ENCODE measurements at places on chromosomes 16 and 17. TPM values are rescaled to one million over a fixed set of nuclear protein-coding genes. Genes with fewer than 3 reads are reported as not detected.

DNA sequence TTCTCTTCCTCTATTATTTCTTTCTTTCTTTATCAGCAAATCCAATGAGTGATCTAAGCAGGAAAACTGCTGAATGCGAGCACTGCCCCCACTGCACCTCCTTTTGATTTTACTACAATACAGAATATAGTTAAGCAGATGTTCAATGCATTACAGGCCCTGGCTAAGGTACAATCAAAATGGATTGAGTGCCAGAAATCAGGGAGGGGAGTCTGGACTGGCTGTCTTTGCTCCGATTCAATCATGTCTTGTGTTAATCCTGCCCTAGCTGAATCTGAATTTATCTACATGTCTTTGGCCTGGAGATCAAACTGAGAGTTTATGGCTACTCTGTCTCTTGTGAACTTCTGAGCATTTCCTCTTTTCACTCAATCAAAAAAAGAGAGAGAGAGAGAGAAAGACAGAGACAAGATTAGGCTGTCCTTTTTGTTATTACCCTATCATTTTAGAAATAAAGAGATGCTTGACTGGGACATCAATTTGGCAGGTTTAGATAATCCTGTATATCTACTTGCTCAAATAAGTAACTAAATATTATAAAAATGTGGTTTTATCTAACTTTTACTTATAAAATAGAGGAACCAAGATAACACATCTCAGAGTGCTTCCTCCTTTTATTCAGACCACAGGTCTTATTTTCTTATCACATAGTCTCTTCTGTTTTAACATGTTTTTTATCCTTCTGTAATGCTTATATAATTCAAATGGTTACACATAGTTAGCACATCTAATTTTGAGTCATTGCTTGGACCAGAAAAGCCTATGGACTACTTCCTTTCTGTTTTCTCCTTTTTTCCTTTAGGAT lies 656.2 kb downstream of the KCNJ2 start:
- no peak for DNase-seq

- no peak for DNase-seq
Measured at GRCh38 chr16:26649381-26650045, 417.2 kb upstream of the C16orf82 start.

- no peak for DNase-seq
Measured at GRCh38 chr16:84916178-84916577, 95.2 kb downstream of the ZDHHC7 start.

DNA sequence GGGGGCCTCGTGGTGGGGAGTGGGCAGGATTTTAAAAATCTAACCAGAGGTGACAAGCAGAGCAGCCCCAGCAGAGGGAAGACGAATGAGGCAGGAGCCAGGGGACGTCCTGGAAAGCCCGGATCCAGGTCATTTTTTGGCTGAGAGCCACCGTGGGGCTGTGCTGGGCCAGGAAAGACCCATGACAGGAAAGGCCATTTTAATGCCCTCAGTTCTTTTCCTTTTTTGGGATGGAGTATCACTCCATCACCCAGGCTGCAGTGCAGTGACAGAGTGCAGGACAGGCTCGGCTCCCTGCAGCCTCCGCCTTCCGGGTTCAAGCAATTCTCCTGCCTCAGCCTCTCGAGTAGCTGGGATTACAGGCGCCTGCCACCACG lies 30.5 kb upstream of the JPH3 start:
- DNase-seq: no peak

DNA sequence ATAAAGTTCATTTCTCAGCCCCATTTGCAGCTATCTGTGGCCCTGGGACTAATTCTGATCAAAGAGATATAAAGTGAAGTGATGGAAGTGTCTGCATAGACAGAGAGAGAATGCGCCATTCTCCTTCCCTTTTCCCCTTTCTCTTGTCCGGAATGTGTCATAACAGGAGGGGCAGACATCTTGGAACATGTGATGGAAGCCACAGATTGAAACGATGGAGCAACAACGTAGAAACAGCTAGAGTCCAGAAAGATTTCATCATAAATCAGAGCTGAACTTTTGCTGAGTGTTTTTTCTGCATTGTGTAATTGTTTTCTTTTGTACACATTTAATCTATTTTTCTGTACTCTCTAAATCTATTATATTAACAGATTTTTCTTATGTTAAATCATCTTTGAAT lies 11.3 kb downstream of the ASGR1 start:
- DNase-seq: no peak

GRCh38 chr16:35188288-35189155 lies 1729.1 kb downstream of the TP53TG3F start:
- peak; percentile 42 for DNase-seq

DNA sequence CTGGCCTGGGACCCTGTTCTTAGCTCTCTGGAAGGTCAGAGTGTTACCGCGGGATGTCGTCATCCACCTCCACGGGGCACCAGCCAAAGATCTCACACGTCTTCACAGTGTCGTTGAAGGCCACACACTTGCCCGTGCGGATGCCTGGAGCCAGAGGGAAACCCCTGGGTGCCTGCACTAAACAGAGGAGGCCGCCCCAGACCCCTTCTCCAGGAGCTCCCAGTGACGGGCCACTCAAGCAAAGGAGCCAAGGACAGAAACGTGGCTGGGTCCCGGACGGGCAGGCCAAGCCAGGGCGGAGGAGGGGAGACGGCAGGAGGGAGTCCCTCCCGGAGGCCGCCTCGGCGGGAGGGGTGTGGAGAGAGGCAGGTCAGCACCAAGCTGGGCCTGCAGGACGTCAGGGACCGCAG lies 11.0 kb upstream of the CAMKK1 start:
- no peak for DNase-seq

GRCh38 chr17:66341462-66341861 lies 39.0 kb downstream of the PRKCA start:
- DNase-seq: no peak

GRCh38 chr17:11404431-11405276 lies 163.6 kb downstream of the SHISA6 start:
- DNase-seq: no peak

GRCh38 chr16:79535130-79535529 lies 65.4 kb downstream of the MAF start:
- DNase-seq: no peak

DNA sequence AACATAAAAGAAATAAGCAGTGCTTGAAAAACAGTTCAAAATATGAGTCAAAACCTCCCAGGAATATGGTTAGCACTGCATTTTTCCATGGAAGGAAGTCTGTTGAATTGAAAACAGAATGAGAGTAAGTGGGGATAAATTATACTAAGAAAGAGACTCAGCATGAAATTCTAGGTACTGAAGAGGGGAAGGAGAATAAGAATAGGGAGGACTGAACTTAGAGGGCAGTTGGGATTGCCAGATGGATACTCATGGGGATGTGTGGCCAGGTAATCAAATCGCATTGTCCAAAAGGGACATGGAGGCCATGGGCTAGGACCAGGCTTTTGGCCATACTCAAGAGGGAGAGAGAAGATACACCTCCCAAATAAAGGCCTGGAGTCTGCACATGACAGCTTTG lies 247.9 kb downstream of the CDH13 start:
- no peak for DNase-seq

- DNase-seq: no peak
Measured at GRCh38 chr16:72210072-72210471, 38.1 kb upstream of the PMFBP1 start.

DNA sequence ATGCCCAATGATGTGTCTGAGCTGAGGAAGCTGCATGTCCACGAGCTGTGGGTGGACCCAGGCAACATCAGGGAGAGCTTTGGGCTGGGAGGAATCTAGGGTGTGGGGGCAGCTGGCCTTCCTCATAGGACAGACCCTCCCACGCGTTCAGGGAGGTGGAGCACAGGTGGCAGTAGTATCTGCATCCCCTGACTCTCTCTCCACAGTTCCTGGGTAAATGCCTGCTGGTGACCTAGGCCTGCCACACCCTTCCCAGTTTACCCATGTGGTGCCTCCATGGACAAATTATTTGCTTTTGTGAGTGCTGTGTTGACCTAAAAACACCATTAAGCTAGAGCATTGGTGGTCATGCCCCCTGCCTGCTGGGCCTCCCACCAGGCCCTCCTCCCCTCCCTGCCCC lies 3.2 kb downstream of the HBM start:
- DNase-seq: no peak

DNA sequence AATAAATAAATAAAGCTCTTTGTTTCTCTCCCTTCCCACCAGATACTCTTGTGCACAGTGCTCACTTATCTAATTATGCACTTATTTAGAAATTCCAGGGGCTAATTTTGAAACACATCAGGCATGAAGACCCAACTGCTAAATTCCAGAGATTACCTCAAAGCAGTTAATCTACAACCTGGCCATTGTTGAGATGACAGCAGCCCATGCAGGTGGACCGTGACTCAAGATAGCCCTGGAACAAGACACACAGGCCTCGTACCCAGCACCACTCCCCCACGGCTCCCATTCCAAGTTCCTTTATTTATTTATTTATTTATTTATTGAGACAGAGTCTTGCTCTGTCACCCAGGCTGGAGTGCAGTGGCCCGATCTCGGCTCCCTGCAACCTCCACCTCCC lies 60.1 kb upstream of the NPEPPS start:
- no peak for DNase-seq

- no peak for DNase-seq
Measured at GRCh38 chr17:7824021-7824924, 9.7 kb upstream of the KDM6B start.

- DNase-seq: no peak
Measured at GRCh38 chr17:81116704-81117103, 48.6 kb upstream of the PVALEF start.

DNA sequence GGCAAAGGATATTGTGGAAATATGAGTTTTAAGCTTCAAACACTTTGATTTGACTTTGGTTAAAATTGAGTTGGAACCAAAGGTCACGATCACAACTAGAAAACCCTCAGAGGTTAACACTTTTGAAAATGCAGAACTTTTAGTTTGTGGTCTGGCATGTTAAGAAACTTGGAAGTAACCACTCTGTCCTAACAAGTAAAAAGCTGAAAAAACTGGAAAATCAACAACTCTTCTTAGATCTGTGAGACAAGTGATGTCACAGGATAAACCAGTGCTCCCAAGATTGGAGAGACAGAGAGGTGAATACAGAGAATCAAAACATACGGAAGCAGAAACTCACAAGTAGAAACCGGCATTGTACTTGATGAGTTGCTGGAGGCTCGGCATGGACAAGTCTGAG lies 17.4 kb downstream of the MFSD6L start:
- DNase-seq: no peak

GRCh38 chr16:17784073-17784472 lies 313.3 kb upstream of the XYLT1 start:
- DNase-seq: peak; percentile 25

OTOP2 gene
- total RNA-seq: not detected

NTN3 gene
- 0.39 TPM for total RNA-seq

CYB5D1 gene
- total RNA-seq: 6.1 TPM

RAD51D gene
- total RNA-seq: 31.9 TPM

PTX4 gene
- not detected for total RNA-seq

C16orf54 gene
- total RNA-seq: not detected

BAHCC1 gene
- total RNA-seq: 10.2 TPM

GSE1 gene
- total RNA-seq: 142 TPM

C17orf50 gene
- not detected for total RNA-seq

TERB1 gene
- total RNA-seq: not detected

RGS9 gene
- total RNA-seq: 5.5 TPM

LGALS9B gene
- total RNA-seq: not detected

ARL5C gene
- not detected for total RNA-seq

SOST gene
- total RNA-seq: not detected

KLHL36 gene
- 70.2 TPM for total RNA-seq

EVPLL gene
- total RNA-seq: not detected

MT1F gene
- total RNA-seq: 12.5 TPM

HSD3B7 gene
- 2.4 TPM for total RNA-seq

All from Caco-2 (cell line).